ENCODE measurements at places on chromosomes 1 and 21.

DNA sequence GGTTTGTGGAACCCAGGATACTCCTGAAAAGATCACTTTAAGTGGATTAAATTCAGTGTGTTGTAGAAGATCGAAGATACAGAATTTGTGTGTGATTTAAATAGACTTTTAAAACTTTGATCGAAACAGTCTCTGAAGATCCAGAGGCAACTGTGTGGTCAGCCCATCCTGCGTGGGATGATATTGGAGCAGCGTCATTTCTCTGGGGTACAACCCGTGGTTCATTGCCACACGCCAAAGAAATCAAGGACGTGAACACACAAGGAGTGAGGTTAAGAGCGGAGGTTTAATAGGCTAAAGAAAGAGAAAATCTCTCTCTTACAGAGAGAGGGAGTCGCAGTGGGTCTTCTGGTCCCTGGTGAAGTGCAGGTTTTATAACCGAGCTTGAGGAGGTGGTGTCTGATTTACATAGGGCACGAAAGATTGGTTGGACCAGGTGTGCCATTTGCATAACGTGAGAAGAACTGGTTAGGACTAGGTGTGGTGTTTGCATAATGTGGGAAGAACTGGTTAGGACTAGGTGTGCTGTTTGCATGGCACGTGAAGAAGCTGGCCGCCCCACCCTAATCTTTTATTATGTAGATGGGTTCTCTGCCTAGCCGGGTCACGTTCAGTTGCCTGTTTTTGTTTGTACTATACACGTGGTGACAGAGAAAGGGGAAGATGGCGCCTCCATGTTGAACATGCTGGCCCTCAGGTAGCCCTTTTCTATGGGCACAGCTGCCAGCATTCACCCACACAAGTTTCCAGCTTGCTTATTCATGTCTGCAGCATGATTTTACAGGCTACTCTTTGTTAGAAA lies 82.3 kb downstream of the ADSS2 start:
- no peak for DNase-seq

DNA sequence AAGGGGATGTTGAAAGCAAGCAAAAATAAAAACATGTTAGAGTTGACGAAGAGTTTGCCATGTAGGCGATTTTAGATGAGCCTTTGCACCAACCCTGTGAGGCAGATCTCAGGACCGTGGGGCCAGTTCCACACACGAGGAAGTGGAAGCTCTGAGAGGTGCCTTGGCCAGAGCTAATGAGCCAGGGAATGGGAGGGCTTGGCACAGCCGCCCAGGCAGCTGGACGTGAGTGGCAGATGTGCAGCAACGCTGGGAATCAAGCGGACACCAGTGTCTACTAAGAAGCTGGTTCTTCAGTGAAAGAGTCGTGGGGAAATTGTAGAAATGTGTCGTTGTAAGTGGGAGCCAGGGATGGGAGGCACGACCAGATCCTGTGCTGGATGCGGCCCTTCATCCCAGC lies 58.9 kb upstream of the COL6A1 start:
- no peak for DNase-seq

DNA sequence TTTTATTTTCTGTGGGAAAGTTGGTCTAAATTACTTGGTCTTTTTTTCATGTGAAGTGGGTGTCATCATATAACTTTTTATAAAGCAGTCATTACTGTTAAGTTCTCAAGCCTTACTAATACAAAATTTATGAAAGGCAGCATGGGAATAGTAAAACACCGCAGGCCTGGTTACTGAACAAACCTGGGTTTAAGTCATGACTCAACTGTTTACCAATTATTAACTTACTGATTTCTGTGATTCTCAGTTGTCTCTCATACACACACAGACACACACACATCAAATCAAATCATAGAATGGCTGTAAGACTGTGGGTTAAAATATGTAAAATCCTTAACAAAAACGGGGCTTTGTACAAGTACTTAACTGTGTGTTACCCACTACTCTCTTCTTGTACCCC lies 14.6 kb downstream of the MAEL start:
- no peak for DNase-seq

DNA sequence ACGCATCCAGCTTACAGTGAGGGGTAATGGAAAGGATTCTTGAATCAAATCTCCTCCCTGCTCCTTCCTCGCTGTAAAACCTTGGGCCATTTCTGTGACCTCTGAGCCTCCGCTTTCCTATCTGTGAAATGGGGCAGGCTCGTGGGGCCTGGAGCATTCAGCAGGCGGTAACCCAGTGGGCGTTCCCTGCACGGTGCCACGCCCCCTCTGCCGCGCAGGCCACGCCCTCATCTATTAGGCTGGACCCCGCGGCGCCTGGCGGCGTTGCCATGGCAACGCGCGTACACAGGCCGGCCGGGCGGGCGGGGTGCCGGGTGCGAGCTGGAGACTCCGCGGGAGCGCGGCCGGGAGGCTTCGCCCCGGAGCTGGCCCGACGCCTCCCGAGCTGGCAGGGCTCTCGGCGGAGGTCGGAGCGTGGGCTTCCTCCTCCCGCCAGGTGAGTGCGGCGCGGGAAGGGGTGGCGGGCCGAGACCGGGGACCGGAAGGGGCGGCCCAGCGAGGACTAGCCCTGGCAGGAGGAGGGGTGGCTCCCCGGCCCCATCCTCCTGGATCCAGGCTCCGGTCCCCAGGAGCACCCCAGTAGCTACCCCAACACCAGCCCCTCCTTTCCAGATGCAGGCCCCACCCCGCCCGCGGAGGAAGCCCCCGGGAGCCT lies at the start of gene FHAD1:
TSS of gene FHAD1 (plus strand) at position 264 of the 655 bp plus-strand sequence. CDS start 4,562 bp downstream, outside the sequence.
- peak; percentile 32 for DNase-seq

DNA sequence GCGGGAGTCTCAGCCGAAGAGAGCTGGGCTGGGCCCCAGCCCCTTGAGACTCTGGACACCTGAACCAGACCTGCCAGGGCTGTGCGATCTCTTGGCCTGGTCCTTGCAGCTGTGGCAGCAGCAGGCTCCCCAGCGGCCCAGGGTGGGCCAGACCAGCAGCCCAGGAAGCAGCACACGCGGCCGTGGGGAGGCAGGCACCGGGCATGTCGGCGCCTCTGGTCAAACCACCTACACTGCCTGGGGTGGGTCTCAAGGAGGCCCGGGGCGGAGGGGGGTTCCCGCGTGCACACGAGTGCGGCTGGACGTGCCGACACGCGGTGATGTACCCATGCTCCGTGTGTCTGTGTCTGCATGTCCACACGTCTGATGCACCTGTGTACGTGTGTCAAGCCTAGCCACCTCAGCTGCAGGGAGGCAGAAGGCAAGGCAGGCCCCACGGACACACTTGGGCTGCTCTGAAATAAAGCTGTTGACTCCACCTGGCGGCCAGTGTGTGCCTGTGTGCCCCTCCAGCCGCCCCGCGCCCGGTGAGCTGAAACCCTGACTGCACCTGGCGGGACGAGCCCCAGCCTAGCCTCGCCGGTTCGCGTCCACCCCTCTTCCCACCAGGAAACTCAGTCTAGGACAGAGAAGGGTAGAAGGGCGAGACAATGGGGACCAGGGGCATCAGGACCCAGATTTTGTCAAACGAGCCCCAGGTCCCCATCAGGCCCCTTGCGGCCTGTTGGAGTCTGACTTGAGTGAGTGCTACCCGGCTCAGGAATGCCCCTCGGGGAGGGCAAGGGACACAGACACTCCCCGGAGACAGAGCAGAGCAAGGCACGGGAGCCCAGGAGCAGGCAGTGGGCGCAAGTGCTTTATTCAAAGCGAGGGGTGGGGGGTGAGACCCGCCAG lies 11.6 kb downstream of the SCNN1D start:
- DNase-seq, result no peak

- no peak for DNase-seq
These were observed 11.5 kb downstream of the ZP4 start for GRCh38 chr1:237879195-237879594.

GRCh38 chr1:86938450-86938849 lies 24.0 kb downstream of the HS2ST1 start:
- DNase-seq, result no peak

GRCh38 chr1:45008516-45008915 lies 2.6 kb downstream of the HECTD3 start:
- DNase-seq, result no peak

DNA sequence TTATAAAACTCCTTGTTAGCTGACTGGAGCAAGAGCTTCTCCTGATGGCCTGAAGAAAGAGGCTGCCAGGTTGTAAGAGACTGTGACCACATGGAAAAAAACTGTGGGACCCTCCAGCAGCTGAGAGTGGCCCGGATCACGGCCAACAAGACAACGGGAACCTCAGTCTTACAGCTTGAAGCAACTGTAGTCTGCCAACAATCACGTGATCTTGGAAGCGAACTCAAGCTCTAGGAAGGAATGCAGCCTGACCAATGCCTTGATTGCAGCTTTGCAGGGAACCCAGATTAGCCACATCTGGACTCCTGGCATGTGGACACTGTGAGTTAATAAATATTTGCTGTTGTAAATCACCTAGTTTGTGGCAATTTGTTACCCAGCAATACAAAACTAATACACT lies 442.6 kb upstream of the PRMT6 start:
- no peak for DNase-seq

- DNase-seq, result no peak
These were observed 146.0 kb downstream of the PLA2G4A start for GRCh38 chr1:186974774-186975181.

- DNase-seq, result no peak
These were observed 46.8 kb downstream of the COL18A1 start for GRCh38 chr21:45451771-45452182.

DNA sequence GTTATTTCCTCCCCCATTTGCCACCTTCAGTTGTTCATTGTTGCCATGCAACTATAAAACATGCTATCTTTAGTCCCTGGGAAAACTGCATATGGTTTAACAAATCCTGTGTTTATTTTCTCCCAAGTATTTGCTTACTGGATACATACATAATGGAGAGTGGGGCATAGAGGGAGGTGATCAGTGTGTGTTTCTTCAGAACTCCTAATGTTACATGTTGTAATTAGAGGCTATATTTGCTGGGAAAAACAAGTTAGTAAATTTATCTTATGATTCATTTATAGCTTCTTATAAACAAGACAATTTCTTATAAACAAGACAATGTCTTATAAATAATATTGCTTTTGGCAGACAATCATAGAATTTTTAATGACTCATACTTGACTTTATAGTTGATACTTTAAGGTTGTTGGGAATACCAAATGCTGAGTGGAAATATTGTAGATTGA lies 7.3 kb upstream of the GIPC2 start:
- no peak for DNase-seq

DNA sequence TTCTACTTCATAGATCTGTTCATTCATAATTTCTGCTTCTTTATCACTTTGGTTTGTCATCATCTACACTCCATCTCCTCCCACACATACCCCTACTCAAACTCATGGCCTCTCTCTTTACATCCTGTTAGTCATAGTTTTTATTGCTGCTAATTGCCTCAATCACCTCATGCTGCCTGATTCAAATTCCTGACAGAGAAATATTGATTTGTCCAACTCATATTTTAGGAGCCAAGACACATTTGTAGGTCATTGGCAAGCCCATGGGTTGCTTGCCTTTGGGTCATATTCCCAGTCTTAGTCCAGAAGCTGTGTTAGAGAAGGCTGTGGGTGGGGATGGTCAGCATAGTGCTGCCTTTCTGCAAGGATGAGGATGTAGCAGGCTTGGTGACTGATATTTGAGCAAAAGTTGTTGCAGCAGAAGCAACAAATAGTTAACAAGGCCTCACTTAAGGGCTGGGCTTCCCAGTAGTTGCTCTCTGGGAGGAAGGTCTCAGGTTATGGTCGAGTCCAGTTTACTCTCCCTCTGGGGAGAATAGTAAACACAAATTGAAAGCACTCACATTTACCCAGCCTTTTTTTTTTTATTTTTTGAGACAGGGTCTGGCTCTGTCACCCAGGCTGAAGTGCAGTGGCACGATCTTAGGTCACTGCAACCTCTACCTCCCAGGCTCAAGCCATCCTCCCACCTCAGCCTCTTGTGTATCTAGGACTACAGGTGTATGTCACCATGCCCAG lies 22.4 kb upstream of the EPS15 start:
- DNase-seq, result no peak

DNA sequence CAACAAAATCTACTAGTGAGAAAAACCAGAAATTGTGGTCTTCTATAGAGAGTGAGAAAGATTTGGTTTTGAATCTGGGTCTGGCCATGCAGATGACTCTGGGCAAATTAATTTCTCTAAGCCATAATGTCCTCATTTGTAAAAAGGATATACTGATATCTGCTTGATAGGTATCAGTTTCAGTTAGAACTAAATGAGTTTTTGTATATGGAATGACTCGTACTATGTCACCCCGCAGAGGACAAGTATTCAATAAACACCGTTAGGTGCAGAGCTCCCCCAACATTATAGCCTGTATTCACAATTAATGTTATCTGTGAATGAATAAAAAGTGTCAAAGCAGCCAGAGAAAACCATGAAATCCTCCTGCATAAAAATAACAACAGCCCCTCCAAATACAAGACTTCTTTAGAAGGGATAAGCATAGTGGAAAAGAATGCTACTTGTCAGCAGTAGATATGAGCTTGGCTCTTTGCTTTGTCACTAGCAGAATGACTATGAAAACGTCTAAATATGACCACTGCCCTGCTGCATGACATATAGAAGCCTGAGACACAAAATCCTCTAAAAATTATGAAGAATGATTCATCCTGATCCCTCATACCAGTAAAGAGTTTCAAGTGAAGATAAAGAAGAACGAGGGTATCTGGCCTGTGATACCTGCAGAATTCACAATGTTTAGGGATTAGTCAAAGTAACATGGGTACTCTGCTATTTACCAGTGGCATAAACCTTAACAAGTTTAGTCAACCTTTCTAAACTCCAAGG lies 17.8 kb downstream of the SCAF4 start:
- no peak for DNase-seq

DNA sequence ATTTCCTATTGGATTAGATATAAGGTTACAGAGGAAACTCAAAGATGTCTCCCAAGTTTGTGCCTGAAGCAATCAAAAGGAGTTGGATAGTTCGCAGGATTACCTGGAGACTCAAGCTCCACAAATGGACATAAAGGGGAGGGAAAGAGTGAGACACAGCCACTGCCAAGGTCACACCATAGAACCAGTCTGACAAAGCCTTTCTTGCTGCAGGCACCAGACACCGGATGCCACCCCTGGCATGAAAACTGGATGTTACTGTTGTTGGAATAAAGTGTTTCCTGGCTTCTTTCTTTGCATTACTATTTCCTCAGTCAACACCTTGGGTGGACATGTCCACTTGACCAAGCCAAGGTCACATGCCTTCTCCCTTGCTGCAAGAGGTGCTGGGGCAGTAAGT lies 70.6 kb downstream of the SNRPE start:
- DNase-seq, result no peak

DNA sequence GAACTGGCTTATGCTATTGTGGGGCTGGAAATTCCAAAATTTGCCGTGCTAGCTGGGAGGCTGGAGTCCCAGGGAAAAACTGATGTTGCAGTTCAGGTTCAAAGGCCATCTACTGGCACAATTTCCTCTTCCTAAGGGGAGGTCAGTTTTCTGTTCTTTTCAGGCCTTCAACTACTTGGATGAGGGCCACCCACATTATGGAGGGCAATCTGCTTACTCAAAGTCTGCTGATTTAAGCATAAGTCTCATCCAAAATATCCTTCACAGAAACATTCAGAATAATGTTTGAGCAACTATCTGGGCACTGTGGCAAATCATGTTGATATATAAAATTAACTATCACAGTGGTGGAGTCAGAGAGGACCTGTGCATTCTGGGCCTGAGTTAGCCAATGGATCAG lies 21.2 kb upstream of the PTGFR start:
- DNase-seq, result no peak

GRCh38 chr1:230905733-230906132 lies 37.4 kb upstream of the C1orf198 start:
- DNase-seq, result no peak

- DNase-seq, result no peak
These were observed 83.2 kb downstream of the CLDN17 start for GRCh38 chr21:30083225-30083945.

- DNase-seq, result no peak
These were observed 2.1 kb upstream of the PAX7 start for GRCh38 chr1:18628511-18628910.
